Fibroblast of the aortic adventitia (primary cell): ENCODE measurements at places on chromosomes 5 and 9.

DNA sequence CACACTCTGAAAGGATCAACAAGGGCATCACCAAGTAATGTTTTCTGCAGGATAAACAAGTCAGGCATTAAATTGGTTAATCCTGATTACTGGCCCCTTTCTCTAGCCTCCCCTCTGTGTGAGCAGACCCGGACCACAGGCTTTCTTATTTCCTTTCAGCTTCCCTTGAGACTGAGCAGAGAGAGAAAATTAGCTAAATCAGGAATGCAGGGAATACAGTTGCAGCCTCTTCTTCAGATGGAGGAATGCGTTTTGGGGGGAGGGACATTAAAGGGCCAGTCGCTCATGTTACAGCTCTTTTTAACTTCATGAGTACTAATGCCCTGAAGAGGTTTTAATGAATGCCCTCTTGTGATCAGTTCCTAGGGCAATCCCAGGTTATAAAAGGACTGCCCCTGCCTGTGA lies 19.8 kb downstream of the PCDHAC2 start:
- no peak for DNase-seq

DNA sequence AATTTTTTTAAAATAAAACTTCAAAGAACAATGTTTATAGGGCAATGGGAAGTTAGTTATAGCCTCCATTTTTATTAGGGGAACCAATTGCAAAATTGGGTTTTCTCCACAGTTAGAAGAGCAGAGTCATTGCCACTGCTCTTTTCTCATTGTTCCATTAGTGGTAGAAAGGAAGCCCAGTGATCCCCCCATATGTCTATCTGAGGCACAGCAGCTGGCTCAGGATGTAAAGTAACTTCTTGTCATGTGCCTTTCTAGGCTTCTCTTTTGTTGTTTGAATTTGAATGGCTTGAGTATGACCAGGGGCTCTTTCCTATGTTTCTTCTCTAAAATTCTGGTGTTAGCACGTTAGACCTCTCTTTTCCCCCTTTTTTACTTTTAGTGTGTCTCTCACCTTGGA lies 61.2 kb downstream of the UBAP1 start:
- no peak for DNase-seq

DNA sequence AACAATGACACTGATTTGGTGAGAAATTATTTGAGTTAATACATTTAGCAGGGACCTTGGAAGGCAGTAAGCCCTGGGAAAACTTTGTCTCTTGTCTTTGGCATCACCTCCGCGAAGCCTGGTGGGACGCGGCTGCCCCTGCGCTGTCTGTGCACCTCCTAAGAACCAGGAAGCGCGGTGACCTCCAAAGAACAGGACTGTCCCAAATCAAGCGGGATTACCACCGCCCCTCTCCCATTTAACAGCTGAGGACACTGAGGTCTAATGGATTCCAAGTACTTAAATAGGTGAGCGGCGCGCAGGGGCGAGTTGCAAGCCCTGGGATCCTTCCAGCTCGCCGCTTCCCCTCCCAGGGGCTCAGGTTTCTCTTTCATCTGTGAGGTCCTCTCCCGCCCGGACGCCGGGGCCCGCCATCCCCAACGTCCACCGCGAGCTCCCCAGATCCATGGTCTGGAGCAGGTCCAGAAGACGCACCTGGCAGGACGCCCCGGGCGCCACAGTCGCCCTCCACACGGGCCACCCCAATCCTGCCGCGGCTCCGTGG lies 432 bp downstream of the STARD4 start:
- DNase-seq, result peak; percentile 28

DNA sequence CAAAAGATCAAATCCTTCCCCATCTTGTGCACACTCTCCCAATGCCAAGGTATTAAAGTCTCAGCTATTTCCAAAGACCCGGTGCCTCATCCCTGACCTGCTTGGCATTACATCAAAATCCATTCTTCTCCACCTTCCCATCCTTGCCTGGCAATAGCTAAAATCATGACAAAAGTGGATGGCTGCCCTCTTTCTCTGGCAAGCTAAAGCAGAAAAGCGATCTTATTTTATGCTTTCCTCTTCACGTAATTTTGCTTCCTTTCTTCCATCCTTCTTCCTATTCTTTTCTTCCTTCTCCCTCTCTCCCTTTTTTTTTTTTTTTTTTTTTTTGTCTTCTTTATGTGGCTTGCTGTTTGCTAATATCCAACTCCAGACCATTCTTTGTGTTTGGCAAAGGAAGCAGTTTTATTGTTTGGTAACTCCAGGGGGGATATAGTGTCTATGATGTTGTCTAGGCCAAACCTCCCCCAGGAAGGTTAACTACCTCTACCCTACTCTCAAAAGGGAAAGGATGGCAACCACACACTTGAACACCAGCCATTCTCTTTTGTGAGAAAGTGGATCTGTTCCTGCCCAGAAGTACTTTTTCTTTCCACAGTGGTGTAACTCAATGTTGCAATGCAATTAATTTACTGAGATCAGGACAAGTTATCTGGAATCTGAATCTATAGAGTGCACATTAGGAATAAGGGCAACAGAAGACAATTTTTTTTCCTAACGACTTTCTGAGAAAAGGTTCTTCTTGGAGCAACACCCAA lies 120.9 kb upstream of the TMEM161B start:
- no peak for DNase-seq

DNA sequence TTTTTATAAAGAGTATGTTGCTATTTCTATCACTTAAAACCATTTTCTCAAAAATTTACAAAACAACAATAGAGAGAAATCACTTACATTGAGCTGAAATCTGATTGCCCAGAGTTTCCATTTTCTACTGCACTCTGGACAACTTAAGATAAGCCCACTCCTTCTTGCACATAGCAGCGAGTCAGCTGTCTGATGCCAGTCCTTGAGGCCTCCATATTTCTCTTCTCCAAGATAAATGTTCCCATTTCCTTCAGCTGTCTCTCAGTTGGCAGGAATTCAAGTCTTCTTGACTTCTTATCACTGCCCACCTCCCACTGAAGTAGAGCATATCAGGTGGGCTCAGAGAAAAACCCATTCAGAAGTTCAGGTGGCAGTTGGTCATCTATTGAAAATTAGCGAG lies 78.5 kb upstream of the PIP5K1B start:
- DNase-seq, result no peak

GRCh38 chr5:142984525-142984924 lies 214.3 kb downstream of the ARHGAP26 start:
- DNase-seq, result no peak

GRCh38 chr9:86376016-86376415 lies 21.8 kb upstream of the TUT7 start:
- no peak for DNase-seq

DNA sequence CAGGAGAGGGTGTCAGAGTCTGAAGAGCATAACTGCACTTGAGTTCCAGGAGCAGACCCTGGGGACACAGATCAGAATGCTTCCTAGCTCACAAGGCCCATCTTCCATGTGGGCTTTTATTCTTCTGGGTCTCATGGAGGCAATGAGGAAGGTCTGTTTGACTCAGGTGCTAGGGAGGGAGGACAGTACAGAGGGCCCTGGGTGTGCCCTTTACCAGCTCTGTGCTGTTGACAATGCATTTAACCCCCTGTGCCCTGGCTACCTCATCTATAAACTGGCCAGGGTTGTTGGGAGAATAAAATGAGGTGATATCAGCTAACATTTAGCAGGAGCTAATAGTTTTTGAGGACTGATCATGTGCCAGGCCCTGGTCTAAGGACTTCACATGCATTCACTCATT lies 318.0 kb downstream of the DMAC1 start:
- no peak for DNase-seq

- no peak for DNase-seq
Measured at GRCh38 chr5:54739371-54739770, 221.8 kb downstream of the SNX18 start.

GRCh38 chr9:73916016-73916673 lies 581.0 kb upstream of the RORB start:
- peak; percentile 18 for DNase-seq

DNA sequence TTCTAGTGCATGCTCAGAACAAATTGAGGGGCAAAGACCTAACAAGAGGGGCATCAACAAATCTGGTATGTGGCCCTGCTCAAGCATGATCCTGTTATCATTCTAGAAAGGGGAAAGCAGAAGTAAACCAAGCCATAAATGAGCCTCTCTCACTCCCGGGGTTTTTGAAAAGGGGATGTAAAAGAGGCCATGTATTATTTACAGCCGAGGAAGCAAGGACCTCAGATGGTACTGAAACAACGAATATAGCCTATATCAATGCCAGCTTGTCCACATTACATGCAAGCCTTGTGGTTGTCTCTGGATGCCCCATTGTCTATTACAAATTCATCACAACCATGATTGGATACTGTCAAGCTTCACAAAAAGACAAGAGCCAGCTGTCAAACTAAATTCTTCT lies 211.3 kb downstream of the DCP2 start:
- DNase-seq, result no peak

GRCh38 chr5:176444742-176445141 lies 3.4 kb upstream of the FAF2 start:
- DNase-seq, result no peak

DNA sequence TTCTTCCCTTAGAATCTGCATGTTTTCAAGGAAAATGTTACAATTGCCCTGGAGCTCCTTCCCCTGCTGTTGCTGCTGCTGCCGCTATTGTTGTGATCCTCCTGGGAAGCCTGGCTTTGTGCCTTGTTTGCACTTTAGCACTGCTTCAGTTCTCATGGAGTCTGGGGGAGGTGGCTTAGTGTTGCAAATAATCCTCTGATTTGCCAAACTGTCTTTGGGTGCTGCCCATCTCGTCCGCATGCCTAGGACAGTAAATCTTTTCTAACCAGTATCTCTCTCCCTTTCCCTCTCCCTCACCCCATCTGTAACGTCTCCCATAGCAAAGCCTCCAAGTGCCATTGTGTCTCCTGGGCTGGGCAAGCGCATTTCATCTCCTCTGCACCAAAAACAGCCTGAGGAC lies 30.3 kb downstream of the FAM240B start:
- peak; percentile 28 for DNase-seq

GRCh38 chr9:118961857-118962256 lies 407.4 kb downstream of the BRINP1 start:
- DNase-seq, result no peak
